ENCODE measurements at places on chromosomes 4 and X.

DNA sequence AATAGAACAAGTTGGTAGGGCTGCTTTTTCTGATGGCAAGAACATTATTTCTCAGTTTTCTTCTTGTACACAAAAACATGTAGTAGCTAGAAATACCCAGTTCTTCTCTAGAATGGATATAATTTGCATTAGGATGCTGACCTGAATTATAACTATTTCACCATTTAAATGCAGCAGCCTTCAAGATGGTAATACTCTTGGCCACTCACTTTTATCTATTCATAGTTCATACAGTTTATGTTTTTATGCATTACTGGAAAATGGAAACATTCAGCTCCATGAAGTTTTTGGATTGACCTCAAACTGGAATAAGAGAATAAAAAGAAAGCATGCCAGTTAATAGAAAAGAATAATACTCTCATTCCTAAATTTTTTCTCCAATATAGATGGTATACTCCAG lies 487.4 kb downstream of the PABPC4L start:
- DNase-seq, result no peak

DNA sequence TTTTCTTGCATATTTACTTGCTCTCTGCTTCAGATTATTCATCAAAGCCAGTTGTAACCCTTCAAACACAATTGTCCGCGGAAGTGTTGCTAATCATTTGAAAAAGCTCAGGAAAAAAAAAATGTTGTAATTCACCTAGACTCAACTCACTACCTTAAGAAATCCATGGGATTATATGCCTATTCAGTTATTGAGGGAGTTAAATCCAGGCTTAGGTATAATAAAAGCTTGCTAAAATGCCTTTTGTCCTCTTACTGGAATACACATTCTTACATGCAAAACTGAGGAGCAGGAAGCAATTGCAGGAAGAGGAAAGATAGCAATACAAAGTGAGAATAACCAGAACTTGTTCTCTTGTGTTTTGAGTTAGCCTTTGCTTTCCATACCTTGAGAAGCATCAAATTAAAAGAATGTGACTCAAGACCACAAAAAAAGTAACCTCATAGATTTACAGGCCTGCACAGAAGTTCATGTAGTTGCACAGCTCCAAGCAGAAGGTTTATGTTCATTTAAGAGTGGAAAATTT lies 91.4 kb upstream of the FAM241A start:
- no peak for DNase-seq

- no peak for DNase-seq
Observed at GRCh38 chr4:17560065-17560673, 16.8 kb upstream of the LAP3 start.

- DNase-seq, result no peak
Observed at GRCh38 chr4:81538716-81539427, 67.2 kb upstream of the RASGEF1B start.

DNA sequence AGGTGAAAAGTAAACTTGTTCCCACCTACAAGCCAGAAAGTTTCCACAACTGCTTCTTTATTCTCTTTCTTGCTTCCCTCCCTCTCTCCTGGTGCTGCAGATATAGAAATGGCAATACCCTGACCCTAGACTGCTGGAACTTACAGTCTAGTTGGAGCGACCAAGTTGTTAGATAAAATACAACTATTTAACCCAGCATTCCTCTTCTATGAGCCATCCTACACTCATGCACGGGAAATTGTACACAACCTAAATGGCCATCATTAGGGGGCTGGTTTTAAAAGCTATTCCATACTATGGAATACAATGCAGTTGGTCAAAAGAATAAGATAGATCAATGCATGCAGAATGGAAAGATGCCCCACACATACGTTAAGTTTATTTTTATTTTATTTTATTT lies 41.1 kb downstream of the PJA1 start:
- DNase-seq, result no peak

DNA sequence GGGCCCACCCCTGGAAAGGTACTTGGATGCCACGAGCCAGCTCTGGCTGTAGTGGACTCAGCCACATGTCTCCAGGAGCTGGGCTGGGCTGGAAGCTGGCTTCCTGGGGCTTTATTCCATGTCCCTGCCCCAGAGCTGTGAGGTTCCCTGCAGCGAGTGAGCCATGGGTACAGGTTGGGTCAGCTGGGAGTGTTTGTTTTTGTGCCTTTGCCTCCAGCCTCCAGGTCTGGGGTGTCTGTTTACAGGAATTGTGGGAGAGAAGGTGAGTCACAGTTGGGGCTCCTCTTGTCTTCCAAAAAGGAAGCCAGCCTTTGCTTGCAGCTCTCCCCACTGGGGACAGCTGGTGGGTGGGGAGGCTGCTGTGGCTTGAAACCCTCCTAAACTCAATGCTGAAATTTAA lies 21.5 kb downstream of the SORCS2 start:
- DNase-seq, result no peak

GRCh38 chr4:98482503-98482846 lies 175.9 kb downstream of the TSPAN5 start:
- no peak for DNase-seq

- DNase-seq, result no peak
Observed at GRCh38 chrX:108516184-108516583, 76.5 kb downstream of the COL4A5 start.

- peak; percentile 3 for DNase-seq
Observed at GRCh38 chrX:149799095-149799714, 17.5 kb downstream of the MAGEA9 start.

DNA sequence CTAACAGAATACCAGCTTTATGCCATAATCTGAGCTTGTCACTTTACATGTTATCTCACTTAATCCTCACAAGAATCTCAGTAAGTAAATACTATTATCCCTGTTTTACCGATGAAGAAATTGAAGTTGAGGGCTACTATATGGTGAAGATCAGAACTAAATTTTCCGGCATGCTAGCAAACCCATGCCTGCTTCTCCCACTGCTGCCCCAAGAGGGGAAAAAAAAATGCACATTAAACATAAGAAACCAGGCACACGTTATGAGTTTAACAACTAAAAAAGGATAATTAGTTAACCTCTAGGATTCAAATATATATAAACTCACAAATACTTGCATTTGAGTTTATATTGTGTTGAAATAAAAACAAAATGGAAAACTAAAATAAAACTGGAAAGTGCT lies 10.8 kb downstream of the SLC10A7 start:
- no peak for DNase-seq

GRCh38 chr4:74822603-74823002 lies 28.3 kb upstream of the BTC start:
- DNase-seq, result no peak

DNA sequence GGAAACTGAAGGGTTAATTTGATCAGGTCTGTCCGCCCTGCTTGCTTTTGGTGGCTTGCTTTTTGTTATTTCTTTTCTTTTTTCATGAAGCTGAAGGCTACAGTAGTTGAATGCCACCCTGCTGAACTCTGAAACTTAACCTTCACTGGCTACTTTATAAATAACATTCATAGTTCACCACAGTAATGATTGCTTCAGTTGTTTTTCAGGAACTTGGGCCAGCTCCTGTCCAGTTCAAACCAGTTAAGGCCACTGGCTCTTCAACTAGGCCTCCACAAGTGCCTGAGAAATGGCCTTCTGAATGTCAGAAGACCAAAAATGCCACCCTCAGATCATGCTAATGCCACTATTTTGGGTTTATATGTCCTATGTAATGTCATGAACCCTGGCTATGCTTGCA lies 7.7 kb upstream of the ASB9 start:
- DNase-seq, result no peak

Data from NCI-H2171 treated with DMSO at 0.1 percent for 48 hours (cell line).